ENCODE measurements at places on chromosomes 7 and 10.

GRCh38 chr10:78629773-78630172, 439.0 kb upstream of the ZMIZ1 start:
- DNase-seq: no peak

DNA sequence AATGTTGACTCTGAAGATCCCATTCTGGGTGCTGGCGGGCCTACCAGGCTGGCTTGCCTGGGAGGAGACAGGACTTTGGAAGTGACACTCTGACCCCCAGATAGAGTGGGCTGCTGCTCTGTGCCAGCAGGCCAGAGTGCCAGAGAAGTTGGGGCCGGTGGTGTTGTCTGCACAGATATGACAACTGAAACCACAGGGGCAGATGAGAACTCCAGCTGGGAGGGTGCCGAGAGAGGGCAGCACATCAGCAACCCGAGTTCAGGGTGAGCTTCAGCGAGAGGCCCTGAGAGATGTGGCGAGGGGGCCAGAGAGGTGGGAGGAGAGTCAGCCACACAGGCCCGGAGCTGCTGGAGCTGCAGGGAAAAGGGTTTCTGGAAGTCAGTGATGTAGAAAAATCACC, 193.2 kb upstream of the MGMT start:
- no peak for DNase-seq

DNA sequence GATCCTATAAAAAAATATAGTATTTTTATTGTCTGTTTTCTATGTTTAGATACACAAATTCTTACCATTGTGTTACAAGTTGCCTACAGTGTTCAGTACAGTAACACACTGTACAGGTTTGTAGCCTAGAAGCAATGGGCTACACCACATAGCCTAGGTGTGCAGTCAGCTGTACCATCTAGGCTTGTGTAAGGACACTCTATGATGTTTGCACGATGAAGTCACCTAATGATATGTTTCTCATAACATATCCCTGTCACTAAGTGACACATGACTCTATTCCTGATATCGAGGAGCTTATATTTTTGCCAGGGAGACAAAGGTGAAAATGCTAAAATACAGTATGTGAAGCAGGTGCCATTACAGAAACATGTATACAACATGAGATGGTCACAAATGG, 18.6 kb downstream of the ZNF25 start:
- DNase-seq: no peak

- DNase-seq: no peak
Observed at GRCh38 chr7:5553298-5553877, 129.8 kb upstream of the TNRC18 start.

DNA sequence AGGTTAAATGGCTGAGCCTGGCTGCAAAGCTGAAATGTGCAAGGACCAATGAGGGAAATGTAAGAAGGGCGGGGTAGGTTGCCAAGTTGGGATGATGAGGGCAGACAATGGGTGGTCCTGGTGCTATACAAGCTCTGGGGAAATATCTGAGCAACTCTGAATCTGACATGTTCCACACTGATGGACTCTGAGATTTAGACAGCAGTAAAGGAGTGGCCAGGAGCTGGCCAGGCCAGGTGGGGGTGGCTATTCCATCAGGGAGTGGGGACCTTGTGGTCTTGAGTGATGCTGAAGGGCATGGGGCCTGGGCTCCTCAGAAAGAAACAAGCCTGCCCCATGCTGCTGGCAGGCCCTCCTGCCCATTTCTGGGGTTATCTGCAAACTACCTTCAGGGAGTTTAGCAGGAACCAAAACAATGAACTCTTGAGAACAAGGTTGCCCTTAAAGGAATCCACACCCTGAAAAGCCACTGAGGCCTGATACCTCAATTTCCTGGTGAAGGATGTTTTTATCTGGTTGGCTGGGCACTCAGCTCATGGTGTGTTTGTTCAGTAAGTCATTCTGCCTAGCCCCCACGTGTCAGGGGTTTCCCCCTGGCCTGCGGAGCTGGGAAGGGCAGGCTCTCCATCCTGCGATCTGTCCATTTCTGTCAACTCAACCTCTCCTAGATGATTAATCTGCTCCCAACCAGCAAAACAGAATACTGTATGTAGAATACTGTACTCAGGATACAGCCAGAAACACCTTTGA, 143.3 kb upstream of the TNS3 start:
- DNase-seq: no peak

- no peak for DNase-seq
Observed at GRCh38 chr7:158366916-158367633, 220.5 kb downstream of the PTPRN2 start.

DNA sequence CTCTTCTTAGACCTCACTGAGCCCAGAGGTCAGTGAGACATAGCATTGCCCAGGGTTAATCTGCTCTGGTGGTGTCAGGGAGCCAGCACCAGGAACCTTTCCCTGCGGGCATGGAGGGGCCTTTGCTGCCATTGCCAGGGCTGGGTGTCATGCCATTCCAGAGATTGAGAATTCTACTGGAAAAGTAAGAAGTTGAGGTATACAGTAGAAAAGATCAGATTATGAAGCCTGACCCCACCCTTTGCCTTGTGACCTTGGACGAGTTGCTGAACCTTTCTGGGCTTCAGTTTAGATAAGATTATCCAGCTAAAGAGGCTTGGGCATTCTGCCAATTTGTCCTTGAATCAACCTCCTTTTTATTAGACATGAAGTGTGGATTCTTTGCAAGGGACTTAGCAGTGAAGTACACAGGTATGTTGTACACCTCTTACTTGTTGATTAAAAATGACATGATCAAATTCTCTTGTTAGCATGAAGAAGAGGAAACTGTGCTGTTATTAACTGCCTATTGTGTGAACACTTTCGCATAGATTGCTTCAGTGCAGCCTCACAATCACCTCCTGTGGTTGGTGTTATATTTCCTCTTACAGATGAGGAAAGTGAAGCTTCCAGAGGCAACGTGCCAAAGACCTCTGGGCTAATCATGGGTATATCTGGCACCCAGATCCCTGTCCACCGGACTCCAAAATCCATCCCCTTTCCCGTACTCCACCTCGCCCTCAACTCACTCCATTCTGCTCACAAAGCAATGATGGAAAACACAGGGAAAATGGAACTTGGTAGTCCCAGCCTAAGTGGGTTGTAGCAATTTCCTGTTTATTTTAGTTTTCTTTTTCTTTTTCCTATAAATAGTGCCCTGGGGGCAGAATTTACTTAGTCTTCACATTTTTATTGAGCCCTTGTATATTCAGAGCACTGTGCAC, 151.3 kb downstream of the CAMK1D start:
- DNase-seq: no peak

DNA sequence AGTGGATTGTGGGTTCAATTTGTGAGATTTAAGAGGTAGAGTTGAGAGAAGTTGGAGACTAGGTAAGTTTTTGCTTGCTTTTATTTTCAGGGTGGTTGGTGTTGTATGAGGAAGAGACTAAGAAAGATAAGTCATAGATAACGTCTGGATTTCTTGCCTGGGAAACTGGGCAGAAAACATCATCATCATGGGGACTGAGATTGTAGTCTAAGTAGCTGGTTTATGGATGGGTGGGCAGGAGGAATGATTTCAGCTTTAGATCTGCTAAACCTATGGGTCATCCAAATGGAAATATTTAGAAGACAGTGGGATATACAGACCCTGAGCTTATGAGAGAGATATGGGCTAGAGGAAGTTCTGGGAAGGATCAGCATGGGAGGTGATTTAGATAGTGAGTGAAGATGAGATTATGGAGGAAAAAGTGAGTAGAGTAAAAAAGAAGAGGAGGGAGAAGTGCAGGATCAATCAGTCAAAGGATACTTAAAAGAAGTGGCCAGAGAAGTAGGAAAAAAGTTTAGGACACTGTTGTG, 169.8 kb downstream of the WNT2 start:
- DNase-seq: no peak

DNA sequence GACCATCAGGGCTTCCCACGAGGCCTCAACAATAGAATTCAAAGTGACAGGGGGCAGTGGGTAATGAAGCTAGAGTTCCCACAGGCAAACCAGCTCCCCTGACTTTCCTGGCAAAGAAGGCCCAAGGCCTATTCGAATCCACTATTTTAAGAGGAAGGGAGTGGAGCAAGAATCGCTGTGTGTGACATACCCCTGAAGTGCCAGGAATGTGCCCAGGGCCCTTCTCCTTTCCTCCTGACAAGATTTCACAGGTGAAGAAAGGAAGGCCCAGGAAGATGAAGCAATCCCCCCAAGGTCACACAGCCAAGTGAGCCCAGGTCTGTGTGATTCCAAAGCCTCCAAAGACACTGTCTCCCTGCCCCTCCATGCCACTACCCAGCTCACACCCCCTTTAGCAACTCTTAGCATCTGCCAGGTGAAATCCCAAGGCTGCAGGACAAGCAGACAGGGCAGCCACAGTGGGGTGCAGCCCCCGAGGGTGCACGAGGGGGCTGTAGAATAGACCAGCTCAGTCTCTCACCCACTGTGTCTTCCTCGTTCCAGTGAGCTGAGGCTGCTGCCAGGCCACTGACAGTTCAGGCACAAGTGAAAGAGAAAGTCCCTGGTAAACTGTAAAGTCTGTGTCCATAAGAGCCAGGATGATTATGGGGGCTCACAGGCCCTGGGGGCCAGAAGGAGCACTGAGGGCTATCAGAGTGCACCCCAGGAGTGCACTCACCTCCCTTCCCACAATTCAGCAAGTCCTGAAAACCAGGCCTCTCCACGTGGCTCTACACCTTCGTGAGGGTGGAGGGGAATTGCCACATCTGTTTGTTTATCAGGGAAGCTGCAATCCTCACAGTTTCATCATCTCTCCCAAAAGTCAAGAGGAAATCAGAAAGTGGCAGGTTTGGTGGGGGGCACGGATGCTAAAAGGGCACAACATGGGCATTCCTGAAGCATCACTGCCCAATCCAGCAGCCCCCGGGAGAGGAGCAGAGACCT, 70.8 kb upstream of the ZMIZ1 start:
- no peak for DNase-seq

GRCh38 chr7:41582116-41582515, 120.8 kb downstream of the INHBA start:
- no peak for DNase-seq

DNA sequence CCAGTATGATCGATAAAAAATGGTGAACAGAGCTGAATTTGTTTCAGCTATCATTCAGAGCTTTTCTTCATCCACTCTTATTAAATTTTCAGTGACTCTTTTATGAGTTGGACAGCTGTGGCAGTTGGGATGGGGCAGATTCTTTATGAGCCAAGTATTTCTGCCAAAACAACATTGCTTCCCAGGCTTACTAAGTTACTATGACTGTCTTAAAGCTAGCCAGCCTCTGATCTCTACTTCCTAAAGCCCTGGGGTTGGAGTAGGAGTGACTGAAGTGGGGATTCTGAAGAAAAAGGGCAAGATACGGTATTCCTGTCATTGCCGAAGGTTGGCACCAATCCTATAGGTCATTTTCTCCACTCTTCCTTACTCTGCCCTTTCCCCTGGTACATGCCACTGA, 12.7 kb downstream of the RPP30 start:
- no peak for DNase-seq

- no peak for DNase-seq
Observed at GRCh38 chr10:5443429-5443828, 31.1 kb downstream of the NET1 start.
